Hippocampal formation (tissue), 2 donors: ENCODE measurements at places on chromosomes 6 and 20.

DNA sequence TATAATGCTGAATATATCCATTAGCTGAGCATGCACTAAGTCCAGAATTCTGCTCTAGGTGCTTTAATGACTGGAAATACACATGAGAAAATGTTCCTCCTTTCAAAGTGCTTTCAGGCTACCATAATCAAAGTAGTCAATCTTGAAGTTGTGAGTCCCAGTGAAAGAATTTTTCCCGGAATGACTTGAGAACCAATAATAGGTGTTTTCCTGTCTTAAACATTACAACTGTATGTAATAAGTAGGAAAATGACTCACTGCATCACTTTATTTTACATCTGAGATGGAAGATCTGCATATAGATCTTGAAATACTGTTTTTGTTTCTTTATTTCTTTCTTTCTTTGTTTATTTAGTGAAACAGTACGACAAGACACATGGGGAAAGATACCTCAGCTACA, 437.4 kb upstream of the JAG1 start:
- no peak for DNase-seq

GRCh38 chr6:132275066-132275970, 126.0 kb downstream of the MOXD1 start:
- DNase-seq = no peak

- DNase-seq = no peak
Observed at GRCh38 chr6:97963193-97963592, 680.2 kb upstream of the MMS22L start.

GRCh38 chr6:107653183-107653580, 163.3 kb downstream of the SOBP start:
- no peak for DNase-seq

GRCh38 chr20:50510706-50511542, 741 bp downstream of the PTPN1 start:
- DNase-seq = no peak

DNA sequence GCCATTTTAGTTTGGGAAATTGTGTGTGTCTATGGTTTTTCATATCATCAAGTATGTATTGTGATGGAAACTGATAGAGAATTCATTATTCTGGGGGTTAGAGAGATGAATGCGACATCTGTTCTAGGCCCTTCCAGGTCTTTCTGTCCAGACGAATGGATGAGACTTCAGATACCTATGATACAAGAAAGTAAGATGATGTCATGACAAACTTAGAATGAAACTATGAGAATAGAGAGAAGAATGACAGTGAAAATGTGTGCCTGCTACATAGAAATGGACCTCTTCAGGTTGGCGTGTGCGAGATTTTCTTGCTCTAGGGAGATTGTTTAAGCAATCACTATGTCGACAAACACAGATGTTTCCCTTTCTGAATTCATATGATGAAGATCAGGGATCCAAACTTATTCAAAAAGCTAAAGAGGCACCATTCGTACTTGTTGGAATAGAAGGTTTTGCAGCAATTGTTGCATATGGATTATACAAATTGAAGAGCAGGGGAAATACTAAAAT, 76.1 kb downstream of the SCAND1 start:
- DNase-seq = no peak

DNA sequence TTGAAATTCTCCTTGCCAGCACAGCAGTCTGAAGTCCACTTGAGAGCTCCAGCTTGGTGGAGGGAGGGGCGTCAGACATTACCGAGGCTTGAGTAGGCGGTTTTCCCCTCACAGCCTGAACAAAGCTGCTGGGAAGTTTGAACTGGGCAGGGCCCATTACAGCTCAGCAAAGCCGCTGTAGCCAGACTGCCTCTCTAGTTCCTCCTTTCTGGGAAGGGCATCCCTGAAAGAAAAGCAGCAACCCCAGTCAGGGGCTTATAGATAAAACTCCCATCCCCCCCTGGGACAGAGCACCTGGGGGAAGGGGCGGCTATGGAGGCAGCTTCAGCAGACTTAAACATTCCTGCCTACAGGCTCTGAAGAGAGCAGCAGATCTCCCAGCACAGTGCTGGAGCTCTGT, 325.3 kb downstream of the GJA1 start:
- DNase-seq = no peak

- no peak for DNase-seq
Observed at GRCh38 chr20:60068509-60068908, 110.3 kb downstream of the CDH26 start.

DNA sequence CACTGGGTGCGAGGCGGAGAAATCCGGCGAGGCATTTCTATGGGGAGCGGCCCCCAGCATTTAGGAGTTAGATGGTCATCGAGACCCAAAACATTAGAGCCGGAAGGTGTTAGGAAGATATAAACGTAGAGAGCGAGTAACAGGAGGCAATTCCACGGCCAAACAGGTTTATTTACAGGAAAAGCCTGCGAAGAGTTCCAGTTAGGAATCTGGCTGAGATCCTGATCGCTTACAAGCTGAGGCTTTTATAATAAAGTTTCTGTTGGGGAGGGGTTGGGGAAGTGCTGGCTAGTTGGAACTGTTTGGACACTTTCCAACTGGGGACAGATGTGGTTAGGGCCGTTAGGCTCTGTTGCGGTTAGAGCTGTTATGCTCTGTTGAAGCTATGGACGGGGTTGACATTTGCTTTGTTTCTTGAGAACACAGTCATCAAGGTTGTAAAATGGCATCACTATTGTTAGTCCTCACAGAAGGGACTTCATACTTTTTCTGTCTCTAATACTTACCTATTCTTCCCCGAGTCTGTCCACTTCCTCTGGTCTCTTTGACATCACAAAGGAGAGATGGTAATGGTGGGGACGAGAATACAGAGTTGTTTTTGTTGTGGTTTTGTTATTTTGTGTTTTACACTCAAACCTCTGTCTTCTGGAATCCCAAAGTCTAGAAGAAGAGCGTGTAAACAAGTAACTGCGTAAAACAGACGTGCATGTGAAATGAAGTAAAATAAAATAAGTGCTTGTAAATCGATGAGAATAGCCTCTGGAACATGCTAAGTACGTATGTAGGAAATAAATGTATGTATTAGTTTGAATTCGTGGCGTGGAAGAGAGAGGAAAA, 554 bp upstream of the ZSCAN31 start:
- peak; percentile 45 for DNase-seq

DNA sequence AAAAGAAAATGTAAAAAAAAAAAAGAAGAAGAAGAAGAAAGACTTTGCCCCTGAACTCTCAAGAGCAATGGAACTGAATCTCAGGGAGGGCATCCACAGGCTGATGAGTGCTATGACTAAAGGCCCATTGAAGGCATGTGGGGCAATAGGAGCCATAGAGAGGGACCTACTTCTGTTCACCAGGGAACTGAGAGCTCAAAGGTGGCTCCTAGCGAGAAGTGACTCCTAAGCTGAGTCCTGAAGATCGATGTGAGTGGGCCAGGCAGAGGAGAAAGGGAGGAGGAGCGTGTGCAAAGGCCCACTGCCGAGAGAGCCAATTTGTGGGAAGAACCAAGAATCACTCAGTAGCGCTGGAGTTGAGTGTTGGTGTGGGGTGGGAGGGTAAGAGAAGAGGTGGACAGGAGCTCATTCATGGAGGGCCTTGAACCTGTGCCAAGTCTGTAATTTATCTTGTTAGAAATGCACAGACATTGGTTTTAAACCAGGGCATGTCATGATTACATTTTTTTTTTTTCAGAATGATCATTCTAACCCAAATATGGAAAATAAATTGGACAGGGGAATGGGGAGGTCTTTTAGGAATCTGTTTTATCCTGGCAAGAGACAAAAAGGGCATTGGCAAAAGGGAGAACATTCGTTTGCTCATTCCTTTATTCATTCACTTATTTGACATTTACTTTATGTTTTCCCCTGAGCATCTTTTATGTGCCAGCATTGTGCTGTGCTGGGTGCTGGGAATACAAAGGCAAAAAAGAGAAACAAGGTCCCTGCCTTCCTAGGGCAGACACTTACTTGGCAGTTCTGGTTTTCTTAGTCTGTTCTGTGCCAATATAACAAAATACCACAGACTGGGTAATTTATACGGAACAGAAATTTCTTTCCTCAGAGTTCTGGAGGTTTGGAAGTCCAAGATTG, 67.4 kb upstream of the DSP start:
- DNase-seq = no peak

DNA sequence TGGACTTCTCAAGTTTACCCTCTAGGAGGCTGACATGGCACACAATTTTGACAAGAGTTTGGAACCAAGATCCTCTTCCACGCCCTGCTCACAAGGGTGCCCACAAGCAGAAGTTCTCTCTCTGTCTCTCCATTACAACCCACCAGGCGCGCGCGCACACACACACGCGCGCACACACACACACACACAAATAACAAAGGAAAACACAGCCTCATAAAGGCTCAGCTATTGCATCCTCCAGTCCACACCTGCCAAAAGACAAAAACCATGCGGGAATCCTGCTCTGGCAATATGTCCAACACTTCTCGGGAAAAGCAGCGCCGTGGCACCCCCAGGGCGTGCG, 870 bp downstream of the PAK5 start:
- no peak for DNase-seq

DNA sequence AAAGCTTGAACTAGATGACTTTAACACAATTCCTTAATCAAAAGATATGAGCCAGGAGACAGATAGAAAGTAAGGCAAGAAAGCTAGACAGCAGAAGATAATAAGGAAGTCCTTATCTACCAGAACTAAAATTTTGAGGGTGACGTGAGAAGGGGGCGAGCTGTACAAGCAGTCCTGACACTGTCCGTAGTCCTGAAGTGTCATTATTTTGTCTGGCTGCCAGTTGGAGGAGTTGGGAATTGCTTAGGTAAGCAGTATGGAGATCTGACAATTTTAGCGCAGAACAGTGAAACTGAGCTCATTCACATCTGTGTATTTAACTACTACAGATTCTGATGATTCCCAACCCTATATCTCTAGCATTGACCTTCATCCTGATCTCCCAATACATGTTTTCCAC, 25.8 kb upstream of the CEP85L start:
- DNase-seq = no peak

GRCh38 chr20:44207126-44207723, 3.3 kb downstream of the OSER1 start:
- DNase-seq = no peak

- DNase-seq = no peak
Observed at GRCh38 chr20:17651760-17652388, 30.2 kb downstream of the RRBP1 start.

DNA sequence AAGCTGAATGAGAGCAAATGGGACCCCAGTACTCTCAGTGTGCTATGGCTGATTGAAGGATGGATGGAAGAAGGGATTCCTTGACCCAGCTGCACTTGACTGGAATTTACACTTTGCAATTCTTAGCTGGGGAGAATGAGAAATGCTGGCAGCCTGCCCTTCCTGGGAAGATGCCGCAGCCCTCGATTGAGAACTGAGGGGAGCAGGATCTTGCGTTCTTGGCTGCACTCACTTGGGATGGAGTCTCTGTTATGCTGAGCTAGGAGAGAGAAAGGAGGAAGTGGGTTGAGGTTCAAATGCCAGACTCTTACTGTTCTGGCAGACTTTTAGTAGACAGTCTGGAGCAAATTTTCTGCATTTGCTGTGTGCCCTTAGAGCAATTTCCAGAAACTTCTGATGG, 221.2 kb downstream of the FNDC1 start:
- DNase-seq = no peak

- no peak for DNase-seq
Observed at GRCh38 chr6:139570166-139570565, 195.7 kb upstream of the CITED2 start.

DNA sequence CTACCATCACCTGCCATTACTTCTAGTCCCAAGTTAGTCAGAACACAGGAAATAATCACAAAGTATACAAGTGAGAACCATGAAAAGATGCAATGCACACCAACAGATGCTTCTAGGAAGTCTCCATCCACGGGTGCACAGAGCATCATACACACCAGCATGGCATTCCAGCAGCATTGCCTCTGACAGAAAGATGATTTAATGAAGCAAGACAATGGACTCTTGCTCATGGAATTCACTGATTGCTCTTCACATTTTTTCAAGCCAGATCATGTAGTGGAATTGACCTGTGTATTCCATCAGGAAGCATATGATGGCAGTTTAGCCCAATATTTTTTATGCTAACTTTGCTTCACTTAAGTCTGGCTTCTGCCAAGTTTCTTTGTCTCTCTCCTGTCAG, 406.3 kb upstream of the RGS17 start:
- no peak for DNase-seq

- DNase-seq = no peak
Observed at GRCh38 chr6:134373282-134373922, 55.5 kb upstream of the SGK1 start.

- no peak for DNase-seq
Observed at GRCh38 chr20:58649288-58650180, 1.5 kb upstream of the STX16 start.

GRCh38 chr20:13249798-13250170, 28.7 kb downstream of the ISM1 start:
- no peak for DNase-seq

DNA sequence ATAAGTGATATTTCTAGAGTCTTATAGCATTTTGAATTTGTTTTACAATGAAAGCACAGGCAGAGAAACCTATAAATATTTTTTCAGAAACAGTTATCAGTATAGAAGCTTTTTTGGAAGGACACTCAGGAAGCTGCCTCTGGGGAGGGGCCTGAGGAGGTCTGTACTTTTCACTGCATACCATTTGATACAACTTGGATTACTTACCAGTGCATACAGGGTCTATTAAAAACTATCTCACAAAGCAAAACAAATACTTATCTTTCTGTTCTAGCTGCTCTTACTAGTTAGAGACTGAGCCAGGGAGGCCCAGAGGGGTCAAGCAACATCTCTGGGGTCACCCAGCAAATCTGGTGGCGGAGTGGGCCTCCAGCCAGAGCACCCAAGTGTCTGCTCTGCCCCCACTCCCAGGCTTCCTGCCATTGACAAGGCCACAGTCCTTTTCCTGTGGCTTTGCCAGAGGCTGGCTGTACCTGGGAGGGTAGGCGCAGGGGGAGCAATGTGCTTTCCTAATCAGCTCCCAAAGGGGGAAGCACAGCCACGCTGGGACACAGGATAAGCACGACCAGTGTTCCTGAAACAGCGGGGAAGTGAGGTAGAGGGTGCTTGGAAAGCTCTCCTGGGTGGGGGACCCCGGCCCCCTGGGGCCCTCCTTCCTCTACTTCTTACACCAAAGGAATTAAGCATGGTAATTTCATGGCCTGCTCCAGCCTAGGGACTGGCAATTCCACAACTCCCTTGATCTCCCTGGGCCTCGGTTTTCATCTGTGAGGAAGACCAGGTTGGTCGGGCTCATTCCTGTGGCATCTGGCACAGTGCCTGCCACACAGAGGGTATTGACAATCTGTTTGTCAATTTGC, 7.8 kb downstream of the TCF15 start:
- DNase-seq = no peak

DNA sequence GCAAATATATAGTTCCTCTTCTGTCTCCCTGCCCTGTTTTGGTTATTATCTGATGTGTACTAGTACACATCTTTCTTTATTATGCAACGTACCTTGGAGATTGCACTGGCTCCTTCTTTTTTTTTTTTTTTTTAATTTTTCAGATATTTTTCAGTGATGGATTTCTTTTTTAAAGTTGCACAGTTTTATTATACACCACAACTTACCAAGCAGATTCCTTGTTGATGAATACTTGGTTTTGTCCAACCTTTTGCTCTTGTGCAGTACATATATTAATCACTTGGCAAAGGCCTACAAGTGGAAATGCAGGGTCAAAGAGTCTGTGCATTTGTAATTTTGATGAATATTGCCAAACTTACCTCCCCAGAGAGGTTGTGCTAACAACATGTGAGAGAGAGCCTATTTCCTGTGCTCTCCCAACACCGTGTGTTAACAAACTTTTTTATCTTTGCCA, 50.1 kb upstream of the RNF24 start:
- DNase-seq = no peak
